Stimulated activated CD8-positive, alpha-beta memory T cell treated with anti-CD3 and anti-CD28 coated beads, Interleukin-2, amount 100 ng/mL, for 1 hour (primary cell): ENCODE measurements at places on chromosomes 1 and 21.

DNA sequence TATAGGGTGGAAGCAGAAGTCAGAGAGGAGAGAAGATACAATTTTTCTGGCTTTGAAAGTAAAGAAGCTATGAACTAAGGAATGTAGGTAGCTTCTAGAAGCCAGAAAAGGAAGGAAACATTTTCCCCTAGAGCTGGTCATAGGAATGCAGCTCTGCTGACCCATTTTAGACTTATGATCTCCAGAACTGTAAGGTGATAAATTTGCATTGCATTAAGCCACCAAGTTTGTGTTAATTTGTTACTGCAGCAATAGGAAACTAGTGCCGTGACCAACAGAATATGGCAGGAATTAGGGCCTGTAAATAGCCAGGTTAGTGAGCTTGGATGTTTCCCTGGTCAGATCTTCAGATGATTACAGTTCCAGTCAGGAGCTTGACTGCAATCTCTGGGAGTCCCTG, 244.3 kb upstream of the C1orf105 start:
- no peak for DNase-seq

DNA sequence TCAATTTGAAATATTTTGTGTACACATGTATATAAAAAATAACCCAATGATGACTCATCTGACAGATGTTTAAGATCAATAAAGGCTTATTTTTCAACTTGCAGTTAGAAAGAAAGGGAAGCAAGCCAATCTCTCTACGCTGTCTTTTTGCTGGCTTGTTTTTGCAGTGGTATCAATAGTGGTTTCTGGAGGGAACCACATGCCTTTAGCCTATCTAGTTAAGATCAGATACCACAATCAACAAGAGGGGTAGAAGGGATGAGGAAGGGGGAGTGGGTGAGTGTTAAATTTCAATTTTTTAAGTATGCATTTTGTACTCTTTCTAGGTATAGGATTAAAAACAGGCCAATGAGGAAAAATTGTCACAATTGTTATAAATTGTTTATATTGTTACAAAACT, 276.2 kb downstream of the KCNH1 start:
- no peak for DNase-seq

- DNase-seq = no peak
Measured at GRCh38 chr1:198337886-198338285, 181.1 kb downstream of the NEK7 start.

DNA sequence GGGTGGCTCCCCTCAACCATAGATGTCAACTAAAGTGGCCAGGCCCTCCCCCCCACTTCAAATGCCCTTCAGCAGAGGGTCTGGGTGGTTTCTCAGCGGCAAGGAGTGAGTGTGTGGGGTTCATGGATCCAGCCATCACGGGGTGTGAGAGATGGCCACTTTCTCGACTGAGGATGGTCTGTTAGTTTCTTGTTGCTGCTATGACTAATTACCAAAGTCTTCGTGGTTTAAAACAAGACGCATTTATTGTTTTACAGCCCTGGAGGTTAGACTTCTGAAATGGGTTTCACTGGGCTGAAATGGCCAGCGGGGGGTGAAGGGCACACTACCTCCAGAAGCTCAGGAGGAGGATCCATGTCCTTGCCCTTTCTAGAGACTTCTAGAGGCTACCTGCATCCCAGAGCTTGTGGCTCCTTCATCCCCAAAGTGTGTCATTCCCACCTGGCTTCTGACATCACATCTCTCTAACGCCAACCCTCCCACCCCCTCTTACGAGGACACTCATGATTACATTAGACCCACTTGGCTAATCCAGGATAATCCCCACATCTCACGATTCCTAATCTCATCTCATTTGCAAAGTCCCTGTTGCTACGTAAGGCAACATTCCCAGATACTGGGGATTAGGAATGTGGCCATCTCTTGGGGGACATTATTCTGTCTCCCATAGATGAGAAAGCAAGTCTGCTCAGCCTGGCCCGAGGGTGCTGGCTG, 53.0 kb downstream of the EPHB2 start:
- DNase-seq = no peak
